Osteocyte (in vitro differentiated cells): ENCODE measurements at places on chromosomes 1 and 21. TPM values are rescaled to one million over a fixed set of nuclear protein-coding genes. Genes with fewer than 3 reads are reported as not detected.

- no peak overlapping the region for H3K27ac ChIP-seq
- peaks cover 4% of the 10 kb centered on the region for H3K4me1 ChIP-seq
- no peak overlapping the region for H3K4me3 ChIP-seq
- no peaks in the 10 kb centered on the region for H3K36me3 ChIP-seq
Measured at GRCh38 chr1:87404296-87404695, 75.6 kb downstream of the LMO4 start.

- no peak overlapping the region for H3K4me3 ChIP-seq
- H3K27me3 ChIP-seq, result no peaks in the 10 kb centered on the region
- peaks cover 24% of the 10 kb centered on the region for H3K4me1 ChIP-seq
- H3K36me3 ChIP-seq, result no peaks in the 10 kb centered on the region
- DNase-seq, result no peak
Measured at GRCh38 chr1:66405061-66405460, 128.9 kb upstream of the SGIP1 start.

DNA sequence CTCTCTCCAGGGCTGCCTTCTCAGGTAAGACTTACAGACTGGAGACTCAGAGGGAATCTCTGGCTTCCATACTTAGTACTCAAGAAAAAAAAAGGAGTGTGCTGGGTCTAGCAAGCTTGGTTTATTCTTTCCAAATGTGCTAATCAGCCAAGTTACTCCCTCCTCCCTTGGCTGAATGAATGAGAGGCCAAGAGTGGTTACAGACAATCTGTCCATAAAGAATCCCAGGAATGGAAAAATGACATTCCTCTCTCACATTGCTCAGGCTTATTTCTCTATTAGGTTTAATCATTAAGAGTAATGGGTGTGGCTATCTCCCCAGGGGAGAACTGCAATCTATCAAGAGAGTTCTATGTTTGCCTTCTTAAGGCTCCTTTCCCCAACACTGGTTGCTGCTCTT lies 547.3 kb upstream of the PLXNA2 start:
- peaks cover 9% of the 10 kb centered on the region for H3K4me1 ChIP-seq
- no peaks in the 10 kb centered on the region for H3K36me3 ChIP-seq
- no peak for DNase-seq
- peaks cover 2% of the 10 kb centered on the region for H3K27me3 ChIP-seq

Gene TSPEAR
- not detected in 2 replicates for total RNA-seq

DNA sequence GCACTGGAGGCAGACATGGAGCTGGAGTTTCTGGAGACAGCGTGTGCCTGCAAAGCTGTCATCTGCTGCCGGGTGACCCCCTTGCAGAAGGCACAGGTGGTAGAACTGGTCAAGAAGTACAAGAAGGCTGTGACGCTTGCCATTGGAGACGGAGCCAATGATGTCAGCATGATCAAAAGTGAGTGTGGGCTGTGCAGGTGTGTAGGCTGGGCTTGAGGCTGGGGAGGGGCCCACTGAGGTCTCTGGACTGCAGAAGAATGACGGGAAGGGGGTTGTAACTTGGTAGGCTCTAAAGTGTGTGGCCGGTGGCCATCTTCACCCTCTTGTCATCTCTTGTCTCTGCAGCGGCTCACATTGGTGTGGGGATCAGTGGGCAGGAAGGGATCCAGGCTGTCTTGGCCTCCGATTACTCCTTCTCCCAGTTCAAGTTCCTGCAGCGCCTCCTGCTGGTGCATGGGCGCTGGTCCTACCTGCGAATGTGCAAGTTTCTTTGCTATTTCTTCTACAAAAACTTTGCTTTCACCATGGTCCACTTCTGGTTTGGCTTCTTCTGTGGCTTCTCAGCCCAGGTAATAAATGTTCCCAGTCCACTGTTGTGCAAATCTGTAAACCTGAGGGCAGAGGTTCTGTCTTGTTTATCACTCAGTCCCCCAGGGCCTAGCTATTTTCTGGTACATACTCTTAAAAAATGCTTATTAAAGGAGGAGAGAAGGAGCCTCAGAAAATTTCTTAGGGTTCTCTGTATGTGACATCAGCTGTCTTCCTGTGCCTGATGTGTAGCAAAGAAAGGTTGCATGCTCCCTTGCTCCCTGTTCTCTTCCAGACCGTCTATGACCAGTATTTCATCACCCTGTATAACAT lies 19.9 kb downstream of the ATP8B2 start:
- no peaks in the 10 kb centered on the region for H3K27me3 ChIP-seq
- H3K36me3 ChIP-seq, result peaks cover 75% of the 10 kb centered on the region
- H3K27ac ChIP-seq, result no peak overlapping the region
- H3K4me1 ChIP-seq, result no peaks in the 10 kb centered on the region
- no peak overlapping the region for H3K4me3 ChIP-seq
